ENCODE measurements at places on chromosomes 2 and 18.

GRCh38 chr2:101140237-101140636, 10.9 kb downstream of the TBC1D8 start:
- DNase-seq, result no peak

DNA sequence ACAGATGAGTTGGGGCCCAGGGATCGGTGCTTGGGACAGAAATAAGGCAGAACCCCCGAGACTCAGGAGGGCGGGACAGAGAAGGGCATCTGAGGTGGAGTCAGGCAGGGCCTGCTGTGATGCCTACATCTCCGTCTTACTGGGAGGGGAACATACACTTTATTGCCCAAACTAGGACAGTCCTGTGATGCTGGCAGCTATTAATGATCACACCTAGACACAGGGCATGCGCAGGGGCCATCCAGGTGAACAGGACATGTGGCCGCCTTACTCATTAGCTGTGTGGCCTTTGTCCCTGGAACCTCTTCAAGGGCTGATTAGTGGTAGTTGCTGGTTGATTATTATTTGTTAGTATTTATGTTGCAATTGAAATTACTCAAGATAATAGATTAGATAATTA, 33.2 kb downstream of the MLPH start:
- no peak for DNase-seq

DNA sequence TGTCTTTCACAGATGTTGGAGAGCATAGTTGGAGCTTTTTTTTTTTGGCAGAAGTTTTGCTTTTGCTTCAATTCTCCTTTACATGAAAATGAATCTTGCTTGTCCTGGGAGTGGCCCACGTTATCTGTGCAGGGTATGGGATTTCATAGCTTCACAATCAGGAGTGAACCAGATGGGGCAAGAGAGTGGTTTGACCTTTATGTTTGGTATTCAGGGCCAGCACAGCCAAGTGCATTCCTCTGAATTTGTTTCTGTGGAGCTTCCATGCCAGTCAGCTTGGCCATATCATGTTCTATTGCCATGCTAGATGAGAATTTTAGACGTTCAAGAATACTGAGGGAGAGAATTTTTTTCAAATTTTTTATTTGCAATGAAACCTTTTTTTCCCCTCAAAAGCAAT, 116.6 kb downstream of the PRPF40A start:
- no peak for DNase-seq

DNA sequence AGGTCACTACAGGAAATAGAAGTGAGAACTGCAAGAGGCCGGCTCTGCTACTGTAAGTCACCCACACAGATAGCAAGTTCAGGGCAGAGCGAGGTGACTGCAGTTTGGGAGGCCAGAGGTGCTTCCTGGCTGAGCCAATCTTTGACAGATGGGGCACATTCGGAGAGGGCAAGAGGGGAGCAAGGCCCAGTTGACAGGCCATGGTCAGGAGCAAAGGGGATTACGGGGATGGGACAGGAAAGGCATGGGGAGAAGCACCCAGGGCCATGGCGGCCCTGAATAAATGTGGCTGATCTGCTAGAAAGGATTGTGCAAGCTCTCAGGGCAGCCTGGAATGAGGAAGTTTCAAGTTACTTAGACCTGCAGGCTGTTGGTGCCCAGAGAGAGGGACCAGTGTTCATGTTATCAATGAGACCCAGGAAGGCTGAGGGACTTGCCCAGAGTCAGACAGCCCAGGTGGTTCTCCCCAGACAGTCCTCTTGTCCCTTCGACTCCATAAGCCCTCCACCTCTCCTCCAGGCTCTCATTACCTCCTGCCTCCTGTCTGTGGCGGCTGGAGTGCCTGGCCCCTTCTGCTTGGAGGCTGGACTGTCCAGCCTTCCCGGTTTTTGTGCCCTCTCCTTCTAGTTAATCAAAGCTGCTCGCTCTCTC, 123.3 kb downstream of the CTIF start:
- DNase-seq, result no peak

DNA sequence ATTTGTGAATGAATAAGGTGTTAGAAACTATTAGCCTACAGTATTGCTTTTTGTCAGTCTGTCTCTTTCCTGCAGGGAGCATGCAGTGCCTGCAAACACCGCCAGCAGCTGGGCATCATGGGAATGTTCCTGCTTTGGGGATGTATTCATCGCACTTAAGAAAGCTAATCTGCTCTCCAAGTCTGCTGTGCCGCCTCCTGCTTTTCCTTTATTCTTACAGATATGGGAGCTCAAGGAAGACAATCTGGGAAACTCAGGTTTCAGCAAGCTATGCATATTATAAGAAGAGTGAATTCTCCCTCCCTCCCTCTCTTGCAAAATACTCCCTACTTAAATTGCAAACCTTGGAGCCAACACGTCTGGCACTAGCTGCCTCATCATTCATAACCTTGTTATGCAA, 479.2 kb upstream of the ACVR2A start:
- DNase-seq, result no peak

DNA sequence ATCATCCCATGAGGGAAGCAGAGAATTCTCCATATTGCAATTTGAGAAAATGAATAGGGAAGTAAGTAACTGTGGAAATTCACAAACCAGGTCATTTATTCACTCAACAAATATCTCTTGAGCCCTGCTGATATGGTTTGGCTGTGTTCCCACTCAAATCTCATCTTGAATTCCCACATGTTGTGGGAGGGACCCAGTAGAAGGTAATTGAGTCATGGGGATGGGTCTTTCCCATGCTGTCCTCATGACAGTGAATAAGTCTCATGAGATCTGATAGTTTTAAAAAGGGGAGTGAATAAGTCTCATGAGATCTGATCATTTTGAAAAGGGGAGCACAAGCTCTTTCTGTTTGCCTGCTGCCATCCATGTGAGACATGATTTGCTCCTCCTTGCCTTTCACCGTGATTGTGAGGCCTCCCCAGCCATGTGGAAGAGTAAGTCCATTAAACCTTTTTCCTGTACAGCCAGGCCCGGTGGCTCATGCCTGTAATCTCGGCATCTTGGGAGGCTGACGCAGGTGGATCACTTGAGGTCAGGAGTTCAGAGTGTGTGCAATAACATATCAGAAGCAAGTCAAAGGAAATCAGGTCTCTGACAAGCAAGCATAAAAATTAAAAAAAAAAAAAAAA, 193.2 kb downstream of the NDUFA10 start:
- no peak for DNase-seq

GRCh38 chr18:48348739-48349138, 60.4 kb downstream of the ZBTB7C start:
- no peak for DNase-seq

DNA sequence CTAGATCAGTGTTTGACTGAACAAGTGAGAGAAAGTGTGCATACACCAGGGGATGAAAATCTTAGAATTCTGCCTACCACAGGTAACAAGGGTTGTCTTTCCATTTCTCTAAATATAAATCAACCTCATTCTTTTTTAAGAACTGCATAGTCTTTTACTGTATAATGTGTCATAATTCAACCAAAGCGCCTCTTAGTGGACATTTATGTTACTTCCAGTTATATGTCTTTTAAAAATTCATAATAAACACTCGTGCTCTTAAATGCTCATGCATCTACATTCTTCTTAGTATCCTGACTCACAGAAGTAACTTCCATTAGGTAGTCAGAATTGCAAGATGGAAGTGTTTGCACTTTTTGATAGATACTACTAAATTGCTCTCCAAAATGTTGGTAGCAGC, 76.2 kb downstream of the CHRNA1 start:
- DNase-seq, result no peak

DNA sequence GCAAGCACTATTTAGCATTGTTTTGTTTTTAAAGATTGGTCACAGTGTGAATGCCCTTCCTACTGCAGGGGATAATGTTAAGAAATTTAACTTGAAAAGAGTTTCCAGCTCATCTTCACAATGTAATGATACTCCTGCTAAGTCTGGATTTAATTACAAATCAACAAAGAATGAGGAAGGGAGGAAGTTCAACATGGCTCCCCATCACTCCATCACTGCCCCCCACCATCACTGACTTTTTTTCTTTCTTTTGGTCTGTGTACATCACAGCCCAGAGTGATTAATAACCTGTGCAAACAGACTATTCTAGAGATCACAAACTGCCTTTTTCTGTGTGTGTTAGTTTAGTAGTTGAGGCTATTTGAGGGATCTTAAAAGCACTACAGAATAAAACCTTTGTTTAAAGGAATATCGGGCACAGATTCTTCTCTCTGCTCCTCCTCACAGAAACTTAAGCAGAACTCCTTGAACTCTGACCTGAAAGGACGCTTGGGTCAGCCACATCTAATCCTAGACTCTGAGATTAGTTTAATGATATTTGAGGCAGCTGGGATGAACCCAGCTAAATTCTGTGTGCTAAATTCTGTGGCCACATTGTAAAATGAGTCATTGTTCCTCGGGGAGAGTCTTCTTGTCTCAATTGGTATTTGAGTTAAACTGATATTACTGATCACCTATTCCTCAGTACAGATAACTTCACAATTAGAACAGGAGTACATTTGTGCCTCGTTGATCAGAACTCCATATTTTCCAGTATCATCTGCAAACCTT, 47.8 kb downstream of the SATB2 start:
- no peak for DNase-seq

DNA sequence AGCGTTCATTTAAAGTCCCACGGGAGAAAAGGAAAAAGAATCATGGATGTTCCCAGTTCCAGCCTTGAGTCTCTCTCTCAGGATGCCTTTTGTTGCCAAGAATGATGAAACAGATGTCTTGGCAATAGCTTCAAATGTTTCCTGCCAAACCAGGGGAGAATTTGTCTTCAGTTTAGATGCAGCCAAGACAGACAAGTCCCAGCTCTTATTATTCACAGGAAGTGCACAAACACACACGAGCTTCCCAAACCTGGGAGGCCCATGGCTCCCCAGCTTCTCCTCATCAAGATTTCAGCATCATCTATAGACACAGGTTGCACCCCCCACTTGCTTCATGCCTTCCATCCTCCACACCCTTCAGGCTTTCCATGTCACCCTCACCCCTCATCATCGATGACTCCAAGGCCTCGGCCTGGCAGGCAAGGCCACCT, 45.9 kb downstream of the HS1BP3 start:
- DNase-seq, result no peak

DNA sequence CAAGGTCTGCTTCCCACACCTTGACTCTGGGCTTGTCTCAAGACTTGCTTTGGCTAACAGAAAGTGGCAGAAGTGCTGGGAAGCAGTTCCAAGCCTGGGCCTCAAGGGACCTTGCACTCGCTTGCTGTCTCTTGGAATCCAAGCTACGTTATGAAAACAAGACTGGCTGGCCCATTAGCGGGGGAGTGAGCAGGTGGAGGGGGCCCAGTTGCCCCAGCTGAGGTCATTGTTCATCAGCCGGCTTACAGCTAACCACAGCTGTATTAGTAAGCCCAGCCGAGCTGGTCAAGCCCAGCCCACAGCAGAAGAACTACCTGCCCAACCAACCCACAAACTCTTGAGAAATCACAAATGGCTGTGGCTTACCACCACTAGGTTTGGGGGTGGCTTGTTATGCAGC, 63.1 kb downstream of the MARCO start:
- DNase-seq, result no peak

GRCh38 chr2:147711031-147711430, 133.8 kb upstream of the ACVR2A start:
- DNase-seq, result no peak

- DNase-seq, result no peak
Measured at GRCh38 chr2:125313806-125314205, 1288.7 kb downstream of the CNTNAP5 start.

GRCh38 chr2:31192396-31192795, 24.9 kb downstream of the CAPN14 start:
- DNase-seq, result no peak

- DNase-seq, result no peak
Measured at GRCh38 chr2:199575416-199575815, 117.7 kb upstream of the SATB2 start.

DNA sequence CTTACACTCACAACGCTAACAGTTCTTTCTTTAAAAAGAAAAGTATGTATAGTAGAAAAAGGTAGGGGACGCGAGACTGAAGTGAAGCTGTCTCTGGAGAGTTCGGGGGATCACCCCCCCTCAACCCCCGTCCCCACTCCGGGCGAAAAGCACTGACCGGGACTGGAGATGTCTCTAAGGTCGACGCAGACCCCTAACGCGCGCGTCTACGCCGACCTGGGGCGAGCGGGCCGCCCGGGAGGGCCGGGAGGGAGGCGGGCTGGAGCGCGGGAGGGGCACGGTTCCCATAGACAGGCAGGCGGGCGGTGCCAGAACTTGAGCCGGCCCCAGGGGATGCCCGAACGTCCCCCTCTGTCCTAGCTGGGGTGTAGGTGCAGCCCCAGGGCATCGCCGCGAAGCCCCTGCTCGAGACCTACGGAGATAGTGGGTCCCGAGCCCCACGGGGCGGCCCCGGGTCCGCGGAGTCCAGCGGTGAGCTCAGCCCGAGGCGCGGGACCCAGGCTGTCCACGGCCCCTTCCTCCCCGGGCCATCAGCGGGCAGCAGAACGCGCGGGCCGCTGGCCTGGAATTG, 82.2 kb downstream of the CHRNA1 start:
- DNase-seq, result peak; percentile 17

- DNase-seq, result no peak
Measured at GRCh38 chr2:220847006-220847405, 725.1 kb downstream of the EPHA4 start.

DNA sequence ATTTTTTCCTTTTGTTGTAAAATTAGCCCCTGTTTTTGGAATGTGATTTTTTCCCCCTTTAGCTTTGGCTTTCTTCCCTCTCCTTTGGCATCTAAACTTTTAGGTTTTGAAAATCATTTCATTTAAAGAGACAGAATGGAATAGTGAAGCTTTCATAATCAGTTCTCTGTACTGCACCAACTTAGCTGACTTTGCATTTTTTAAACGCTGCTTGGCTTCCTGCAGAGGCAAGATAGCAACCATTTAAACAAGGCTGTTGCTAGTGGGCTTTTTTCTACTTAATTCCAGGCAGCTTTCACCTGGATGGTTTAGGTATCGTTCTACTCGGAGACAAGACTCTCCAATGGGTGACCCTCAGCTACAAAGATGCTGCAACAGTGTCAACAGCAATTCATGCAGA, 267.9 kb upstream of the PKDCC start:
- DNase-seq, result no peak

DNA sequence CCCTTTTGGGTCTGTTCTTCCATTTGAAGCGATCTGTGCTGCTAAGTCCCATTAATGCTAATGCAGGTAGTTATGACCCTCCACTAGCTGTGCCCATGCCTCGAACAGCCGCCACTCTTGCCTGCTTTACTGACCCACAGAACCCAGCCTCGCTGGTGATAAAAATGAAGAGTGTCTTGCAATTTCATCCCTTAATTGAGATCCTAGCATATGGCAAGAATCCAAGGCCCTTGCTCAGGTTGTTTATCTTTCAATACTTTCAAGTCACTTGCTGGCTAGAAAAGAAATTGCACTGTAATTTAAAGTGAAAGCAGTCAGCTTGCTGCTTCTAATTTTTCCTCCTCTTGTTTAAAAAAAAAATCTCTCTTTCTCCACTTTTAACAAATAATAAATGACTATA, 73.6 kb downstream of the ZNF521 start:
- DNase-seq, result no peak
